Caco-2 (cell line): ENCODE measurements at places on chromosomes 3 and 15.

- DNase-seq = no peak
Measured at GRCh38 chr3:38099518-38099917, 37.4 kb downstream of the ACAA1 start.

- no peak for DNase-seq
Measured at GRCh38 chr3:189529889-189530471, 101.2 kb upstream of the TP63 start.

GRCh38 chr3:167798443-167798842 is 62.9 kb downstream of the SERPINI1 start:
- DNase-seq = no peak

- DNase-seq = no peak
Measured at GRCh38 chr3:20108869-20109268, 68.6 kb downstream of the KAT2B start.

- no peak for DNase-seq
Measured at GRCh38 chr3:39960515-39961191, 151.2 kb downstream of the MYRIP start.

DNA sequence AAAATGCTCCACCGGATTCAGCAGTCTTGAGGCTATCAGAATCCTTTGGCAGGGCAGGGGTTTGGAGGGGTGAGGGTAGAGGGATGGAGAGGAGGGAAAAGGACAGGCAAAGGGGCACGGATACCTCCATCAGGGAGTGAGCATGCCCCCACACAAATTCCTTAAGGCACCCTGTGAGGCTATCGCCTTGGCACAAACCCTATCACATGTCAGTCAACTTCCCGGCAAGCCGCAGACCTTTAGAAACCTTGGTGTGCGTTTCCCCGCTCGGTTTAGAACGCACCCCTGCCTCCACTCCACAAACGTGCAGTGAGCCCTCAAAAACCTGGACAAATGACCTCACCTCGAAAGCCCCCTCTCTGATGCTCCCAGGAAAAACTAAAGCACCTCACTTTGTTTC is 422 bp upstream of the SETMAR start:
- no peak for DNase-seq

DNA sequence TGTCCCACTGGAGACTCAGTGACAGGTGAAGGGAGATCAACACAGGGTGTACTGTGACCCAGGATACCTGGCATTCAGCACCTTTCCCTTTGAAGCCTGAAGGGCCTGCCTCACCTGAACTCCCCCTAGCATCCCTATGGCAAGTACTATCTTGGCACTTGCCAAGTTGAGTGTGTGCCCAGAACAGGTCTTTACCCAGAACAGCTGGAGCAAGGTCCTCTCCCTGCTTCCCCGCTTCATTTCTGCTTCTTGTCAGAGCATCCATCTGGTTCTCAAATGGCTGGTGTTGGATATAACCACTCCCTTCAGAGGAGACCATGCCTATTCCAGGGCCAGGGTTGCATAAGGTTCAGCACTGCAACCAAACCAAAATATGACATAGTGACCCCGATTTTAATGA is 73.0 kb downstream of the FAM43A start:
- no peak for DNase-seq

- DNase-seq = no peak
Measured at GRCh38 chr3:181176601-181177000, 187.1 kb upstream of the DNAJC19 start.

- DNase-seq = no peak
Measured at GRCh38 chr15:70236341-70237086, 138.8 kb upstream of the TLE3 start.

DNA sequence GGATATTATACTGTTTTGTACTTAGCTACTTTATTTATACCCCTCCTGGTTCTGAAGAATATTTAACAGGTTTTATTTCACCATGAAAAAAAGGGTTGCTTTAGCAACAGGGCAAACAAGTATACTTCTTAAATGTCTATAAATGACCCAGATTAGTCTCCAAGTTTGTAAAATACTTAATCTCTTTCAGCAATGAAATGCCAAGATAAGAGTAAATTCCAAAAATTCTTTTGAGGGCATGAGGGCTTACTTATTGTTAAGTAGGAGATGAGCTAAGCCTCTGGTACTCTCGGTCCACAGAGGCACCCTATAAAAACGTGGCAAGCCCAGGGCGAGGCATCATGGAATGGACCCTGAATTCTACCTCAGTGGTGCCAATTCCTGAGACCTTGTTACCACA is 264.8 kb upstream of the NSMCE3 start:
- peak; percentile 44 for DNase-seq

DNA sequence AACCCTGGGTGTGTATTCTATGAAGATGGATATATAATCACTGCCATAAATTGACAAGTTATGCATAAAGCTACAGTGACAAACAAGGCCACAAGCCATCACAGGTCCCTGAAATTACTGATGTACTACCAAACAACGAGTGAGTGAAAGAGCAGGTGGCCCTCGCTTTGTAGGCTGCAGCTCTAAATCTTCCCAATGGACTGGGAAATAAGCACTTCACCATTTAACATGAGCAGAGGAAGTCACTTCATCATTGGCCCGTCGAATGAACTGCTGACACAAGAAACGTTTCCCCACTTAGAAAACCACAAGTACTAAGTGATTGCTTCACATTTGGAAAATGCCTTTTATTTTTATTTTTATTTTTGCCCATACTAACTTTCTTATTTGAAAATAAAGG is 218.0 kb downstream of the ZNF385D start:
- DNase-seq = no peak

DNA sequence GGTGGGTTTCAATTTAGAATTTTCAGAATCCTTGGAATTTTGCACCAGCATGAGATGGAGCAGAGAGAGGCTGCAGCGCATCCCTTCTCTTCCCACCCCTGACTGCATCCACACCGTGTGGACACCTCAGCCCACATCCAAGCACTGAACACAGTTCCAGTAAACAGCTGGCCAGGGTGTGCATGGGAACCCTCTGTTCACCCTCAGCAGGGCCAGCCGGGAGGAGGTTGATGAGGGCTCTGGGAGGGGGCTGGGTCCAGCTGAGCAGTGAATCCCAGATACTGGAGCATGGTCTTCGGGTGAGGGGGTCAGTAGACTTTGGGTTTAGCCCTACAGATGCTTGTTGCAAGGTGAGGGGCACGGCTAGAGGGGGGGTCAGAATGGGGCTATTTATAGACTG is 85.8 kb downstream of the RPLP1 start:
- no peak for DNase-seq

DNA sequence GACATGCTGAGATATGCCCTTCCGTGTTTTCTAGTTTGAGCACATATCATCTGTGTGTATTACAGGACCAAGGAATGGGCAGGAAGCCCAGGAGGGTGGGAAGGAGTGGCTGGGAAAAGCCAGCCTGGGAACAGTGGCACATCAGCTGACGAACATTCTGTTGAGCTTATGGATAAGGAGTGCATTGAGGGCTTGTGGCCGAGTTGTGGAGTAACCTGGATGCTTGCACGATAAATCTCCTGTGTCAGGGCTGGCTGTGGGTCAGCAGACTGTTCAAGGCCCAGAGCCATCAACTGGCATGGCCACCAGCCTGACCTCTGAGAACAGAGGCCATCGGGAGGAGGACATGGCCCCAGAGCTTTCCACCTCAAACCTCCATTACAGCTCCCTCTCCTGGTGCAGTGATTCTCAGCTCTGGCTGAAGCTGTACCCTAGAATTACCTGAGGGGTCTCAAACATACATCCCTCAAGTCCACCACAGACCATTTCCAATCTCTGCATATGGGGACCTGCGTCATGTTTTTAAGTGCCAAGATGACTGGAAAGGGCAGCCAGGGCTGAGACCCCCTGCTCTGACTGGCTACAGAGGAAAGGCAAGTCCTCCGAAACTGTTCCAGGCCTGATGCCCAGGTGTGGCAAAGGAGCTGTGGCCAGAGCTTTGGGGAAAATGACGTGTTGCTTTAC is 4.8 kb upstream of the VILL start:
- DNase-seq = no peak

DNA sequence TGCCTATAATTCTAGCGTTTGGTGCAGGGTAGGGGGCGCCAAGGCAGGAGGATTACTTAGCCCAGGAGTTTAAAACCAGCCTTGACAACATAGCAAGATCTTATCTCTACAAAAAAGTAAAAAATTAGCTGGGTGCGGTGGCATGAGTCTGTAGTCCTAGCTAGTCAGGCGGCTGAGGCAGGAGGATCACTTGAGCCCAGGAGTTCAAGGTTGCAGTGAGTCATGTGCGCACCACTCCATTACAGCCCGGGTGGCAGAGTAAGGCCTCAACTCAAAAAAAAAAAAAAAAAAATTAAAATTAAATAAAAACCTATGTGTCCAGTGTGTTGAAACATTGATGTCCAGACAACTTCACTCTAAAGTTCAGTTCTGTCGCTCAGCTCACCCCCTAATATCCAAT is 78.2 kb upstream of the SOX2 start:
- DNase-seq = no peak

- DNase-seq = no peak
Measured at GRCh38 chr3:141233457-141234161, 2.0 kb downstream of the PXYLP1 start.

- DNase-seq = no peak
Measured at GRCh38 chr3:69568951-69569350, 170.3 kb upstream of the MITF start.

DNA sequence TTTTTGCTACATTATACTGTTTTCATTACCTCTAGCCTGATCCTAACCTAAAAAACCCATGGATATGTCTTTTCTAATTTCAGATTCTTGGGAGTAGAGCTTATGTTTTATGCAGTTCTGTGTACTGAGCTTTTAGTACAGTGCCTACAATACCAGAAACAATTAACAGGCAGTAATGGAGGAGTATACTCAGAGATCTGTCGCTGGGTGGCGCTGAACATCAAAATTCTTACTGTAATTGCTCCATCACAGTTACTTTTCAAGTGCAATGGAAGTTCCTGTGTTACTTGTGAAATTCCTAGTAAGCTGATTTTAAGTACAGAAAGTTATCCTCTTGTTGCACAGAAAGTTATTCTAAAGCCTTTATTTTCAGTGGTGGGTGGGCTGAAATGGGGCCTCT is 66.9 kb downstream of the RNF13 start:
- DNase-seq = peak; percentile 47

DNA sequence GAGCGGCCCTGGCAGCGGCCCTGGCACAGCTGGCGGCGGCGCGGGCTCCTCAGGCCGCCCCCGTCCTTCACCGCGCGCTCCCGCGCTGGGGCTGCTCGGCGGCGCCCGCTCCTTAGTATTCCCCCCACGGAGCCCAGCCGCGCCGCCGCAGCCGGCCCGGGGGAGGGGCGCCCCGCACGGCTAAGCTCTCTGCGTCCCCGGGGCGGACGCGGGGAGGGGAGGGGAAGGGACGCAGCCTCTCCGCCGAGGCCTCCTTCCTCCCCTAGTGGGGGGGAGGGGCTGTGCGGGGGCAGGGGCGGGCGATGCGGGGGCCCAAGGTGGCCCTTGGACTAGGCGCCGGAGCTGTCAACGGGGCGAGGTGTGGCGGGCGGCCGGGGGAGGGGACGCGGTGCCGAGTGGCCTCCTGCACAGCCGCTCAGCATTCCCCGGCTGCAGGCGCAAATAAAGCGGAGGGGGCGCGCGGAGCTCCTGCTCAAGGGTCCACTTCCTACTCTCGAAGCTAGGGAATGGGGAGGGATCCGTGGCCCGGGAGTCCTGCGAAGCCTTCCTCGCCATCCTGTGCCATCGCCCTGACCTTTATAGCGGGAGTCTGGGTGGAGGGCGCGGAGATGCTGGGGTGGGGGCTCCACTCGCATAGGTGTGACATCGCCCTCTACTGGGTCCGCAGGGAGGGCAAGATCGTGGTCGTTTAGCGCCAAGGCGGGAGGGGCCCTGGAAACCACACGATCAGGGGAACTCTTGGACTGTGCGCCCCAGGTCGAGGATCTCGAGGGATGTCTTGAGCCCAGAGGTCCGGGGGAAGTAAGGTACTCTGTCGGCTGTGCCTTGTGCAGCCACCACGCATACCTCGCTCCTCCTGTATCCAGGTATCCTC is 22.2 kb downstream of the EPHB3 start:
- no peak for DNase-seq

DNA sequence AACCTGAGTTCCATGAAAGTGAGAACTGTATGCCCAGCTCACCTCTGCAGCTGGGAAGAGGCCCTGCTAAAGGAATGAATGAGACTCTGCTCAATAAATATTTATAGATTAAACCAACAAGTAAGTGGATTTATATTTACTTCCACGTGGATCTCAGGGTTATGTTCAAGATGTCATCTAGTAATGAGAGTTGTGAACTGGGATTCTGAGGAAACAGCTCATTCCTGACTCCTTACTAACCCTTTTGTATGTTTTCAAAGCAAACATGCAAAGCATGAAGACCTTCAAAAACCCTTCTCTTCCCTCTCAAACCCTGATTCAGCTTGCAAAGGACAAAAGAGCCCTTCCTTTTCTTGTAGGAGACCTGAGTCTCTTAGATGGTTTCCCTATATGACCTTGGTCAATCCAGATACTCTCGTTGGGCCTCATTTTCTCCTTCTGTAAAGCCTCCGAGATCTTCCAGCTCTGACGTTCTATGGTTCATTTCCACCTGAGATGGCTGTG is 53.4 kb downstream of the LSM3 start:
- DNase-seq = no peak

- DNase-seq = no peak
Measured at GRCh38 chr3:65785065-65785645, 253.6 kb downstream of the MAGI1 start.

GRCh38 chr3:131031660-131032059 is 5.0 kb downstream of the NEK11 start:
- DNase-seq = no peak

- no peak for DNase-seq
Measured at GRCh38 chr3:117439812-117440211, 730.2 kb downstream of the TUSC7 start.

DNA sequence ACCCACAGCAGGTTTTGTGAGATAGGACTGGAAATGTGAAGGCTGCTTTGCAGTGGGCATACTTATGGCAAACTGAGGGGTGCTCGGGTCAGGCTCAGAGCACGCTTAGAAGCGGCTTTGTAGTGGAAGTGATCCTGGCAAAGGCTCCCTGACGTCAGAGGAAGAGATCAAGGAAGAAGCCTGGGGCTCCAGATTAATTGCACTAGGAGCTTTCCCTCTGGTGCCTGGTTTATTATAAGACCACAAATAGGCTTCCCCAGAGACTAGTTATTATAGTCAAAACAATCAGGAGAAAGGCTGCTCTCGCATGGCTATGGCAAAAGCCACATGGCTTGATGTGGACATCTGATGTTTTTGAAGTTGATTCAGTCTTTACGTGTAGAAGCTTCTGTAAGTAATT is 515.1 kb downstream of the GABRG3 start:
- DNase-seq = no peak

GRCh38 chr3:420584-420983 is 224.0 kb downstream of the CHL1 start:
- no peak for DNase-seq
